CD14-positive monocyte (primary cell): ENCODE measurements at places on chromosomes 11 and 22.
A peak's percentile ranks its signal among the peaks of the same experiment; 100 is the strongest.

GRCh38 chr11:3051196-3052108, 5.8 kb downstream of the CARS1 start:
- peak; percentile 27 for DNase-seq

DNA sequence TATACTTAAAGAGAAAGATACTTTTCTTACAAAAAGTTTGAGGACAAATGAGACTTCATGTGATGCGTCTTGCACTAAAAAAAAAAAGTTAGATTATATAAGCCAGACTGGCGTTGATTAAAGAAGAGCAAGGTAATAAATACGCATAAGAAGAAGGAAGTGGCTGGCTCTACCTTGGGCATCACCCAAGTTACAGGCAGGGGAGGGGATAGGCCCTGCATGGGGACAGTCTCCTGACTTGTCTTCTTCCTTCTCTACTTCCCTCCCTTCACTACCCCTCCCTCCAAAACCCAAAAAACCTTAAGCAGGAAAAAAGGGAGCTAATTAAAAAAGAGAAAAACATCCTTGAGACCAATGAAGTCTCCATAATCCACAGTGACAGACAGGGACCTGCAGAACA, 22.3 kb upstream of the TMA7B start:
- DNase-seq = no peak

DNA sequence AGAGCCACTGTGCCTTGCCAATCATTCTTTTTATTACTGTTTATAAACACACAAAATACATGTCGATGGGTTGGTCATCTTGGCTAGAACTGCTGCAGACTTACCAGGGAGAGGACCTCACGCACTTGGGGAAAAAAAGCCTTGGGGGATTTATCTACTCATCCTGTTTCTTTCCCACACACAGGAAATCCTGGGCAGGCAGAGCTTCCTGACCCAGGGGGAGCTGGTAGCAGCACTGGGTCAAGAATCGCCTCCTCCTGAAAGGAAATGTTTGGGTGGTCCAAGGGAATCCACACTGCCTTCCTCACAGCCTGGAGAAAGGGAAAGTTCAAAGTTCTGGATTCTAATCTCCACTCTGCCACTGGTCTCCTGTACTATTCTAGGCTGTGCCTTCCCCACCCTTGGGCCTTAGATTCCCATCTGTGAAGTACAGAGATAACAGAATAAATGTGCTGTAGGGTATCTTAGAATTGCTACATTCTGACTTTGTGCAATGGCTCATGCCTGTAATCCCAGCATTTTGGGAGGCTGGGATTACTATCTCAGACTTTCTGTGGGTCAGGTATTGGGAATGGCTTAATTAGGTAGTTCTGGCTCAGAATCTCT, 31.2 kb upstream of the SMTN start:
- DNase-seq = no peak

GRCh38 chr11:44285756-44286155, 24.2 kb downstream of the ALX4 start:
- no peak for DNase-seq

DNA sequence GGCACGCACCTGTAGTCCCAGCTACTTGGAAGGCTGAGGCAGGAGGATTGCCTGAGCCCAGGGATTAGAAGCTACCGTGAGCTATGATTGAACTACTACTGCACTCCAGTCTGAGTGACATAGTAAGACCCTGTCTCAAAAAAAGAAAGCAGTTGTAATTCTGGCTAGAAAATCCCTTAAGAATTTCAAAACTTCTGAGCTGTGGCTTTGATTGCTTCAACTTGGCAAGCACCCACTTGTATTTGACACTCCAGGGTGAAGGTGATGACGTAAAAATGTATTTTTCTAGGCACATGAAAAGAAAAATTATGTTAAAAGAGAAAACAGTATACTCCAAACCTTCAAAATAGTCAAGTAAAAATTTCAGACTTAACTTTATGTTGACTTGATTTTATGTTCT, 23.6 kb upstream of the ALKBH3 start:
- no peak for DNase-seq

GRCh38 chr11:101466352-101466751, 117.5 kb downstream of the TRPC6 start:
- DNase-seq = no peak
